Skeletal muscle cell (primary cell): ENCODE measurements at places on chromosomes 5 and 9.

- no peak for DNase-seq
These were observed 31.5 kb downstream of the CSNK1G3 start for GRCh38 chr5:123543438-123543837.

DNA sequence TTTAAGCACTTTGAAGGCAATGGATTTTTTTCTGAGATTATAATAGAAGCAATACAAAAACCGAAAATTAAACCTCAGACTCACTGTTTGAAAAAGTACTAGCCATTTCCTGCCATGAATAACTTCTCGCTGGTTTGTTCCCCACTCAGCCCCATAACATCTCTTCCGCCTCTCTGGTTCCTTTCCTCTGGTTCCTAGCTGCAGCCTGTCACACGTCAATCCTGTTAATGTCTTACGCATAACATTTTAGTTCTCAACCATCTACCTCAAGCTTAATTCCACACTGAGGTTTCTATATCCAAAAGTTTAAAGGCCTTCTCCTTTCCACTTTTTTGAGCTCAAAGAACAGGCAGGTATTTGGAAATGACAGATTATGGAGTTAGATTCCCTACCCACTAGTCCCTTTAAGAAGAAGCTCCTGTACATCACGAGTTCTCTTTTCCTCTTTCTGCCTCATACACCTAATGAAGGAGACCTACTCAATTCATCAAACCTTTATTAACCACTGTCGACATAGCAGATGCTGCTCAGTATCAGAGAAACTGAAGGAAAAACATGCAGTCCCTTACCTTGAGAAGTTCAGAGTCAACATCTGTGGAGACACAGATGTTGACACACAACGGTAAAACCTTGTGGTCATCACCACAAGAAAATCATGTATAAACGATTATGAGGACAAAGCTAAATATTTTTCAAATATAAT lies 243.0 kb upstream of the PTGER4 start:
- no peak for DNase-seq

- no peak for DNase-seq
These were observed 60.4 kb downstream of the EHMT1 start for GRCh38 chr9:137679249-137679648.

DNA sequence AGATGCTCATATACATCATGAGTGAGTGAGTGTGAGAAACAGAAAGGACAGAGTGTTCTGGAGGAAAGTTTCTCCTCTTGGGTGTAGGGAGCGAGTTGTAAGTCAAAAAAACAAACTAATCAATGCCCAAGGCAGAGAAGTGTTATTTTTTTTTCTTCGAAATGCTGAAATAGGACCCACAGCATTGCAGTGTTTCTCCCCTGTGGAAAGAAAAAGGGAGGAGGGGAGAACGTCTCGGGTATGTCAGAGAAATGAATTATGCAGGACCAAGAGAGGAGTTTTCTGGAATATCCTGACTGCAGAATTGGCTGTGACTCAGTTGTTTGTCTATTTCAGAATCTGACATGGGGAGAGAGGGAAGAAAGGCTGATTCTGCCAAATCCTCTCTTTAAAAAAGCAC lies 337.9 kb upstream of the RFX3 start:
- peak; percentile 76 for DNase-seq

GRCh38 chr9:9996259-9996658 lies 616.5 kb downstream of the PTPRD start:
- no peak for DNase-seq

DNA sequence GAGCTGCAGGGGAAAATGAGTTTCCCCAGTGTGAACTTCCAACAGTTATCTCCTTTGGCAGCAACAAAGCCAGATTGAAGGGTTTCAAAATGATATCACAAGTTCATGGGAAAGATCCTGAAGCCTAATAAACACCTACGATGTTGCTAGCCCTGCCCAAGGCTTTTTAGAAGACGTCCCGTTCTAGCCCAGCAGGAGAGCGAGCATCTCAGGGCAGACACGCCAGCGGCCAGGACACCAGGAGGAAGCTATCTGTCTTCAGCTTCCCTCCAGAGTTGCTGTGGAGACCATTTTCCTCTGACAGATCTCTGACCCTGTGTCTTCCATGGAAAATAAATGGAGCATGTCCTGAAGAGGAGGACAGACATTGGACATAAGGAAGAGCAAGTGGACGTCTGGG lies 98.4 kb downstream of the FBXO38 start:
- no peak for DNase-seq

- peak; percentile 91 for DNase-seq
These were observed 595 bp downstream of the PDLIM7 start for GRCh38 chr5:177496727-177497291.

GRCh38 chr5:113425909-113426308 lies 8.9 kb downstream of the TSSK1B start:
- DNase-seq = no peak

- DNase-seq = peak; percentile 30
These were observed 113.0 kb downstream of the GAPVD1 start for GRCh38 chr9:125374443-125375309.

DNA sequence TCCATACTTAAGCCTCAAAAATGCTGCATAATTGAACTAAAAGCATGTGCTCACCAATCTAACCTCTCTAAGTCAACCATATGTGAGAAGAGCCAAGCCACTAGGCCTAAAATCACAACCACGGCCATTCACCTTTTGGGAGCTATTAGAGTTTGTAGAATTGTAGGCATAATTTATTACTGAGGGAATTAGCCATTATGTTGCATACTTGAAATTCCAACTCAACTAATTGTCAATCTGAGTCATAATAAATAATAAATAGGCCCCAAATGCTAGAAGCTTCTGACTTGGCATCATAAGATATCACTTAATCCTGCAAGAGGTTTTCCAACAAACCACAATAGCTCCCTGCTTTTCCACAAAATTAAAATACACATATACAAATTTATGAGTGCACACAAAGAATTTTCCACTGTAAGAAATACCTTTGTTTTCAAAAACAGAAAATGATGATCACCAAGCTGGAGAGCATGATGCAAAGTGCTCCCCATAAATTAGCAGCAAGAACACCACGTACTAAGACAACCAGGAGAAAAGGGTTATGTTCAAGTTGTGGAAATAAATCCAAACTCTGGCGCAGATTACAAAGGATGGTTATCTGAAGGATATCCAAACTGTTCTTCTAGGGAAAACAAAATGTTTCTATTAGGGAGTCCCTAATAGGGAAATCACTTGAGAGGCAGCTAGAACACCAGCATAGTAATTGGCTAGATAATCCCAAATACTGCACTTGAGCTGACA lies 250.0 kb upstream of the SLC30A5 start:
- DNase-seq = no peak

GRCh38 chr5:107320846-107321245 lies 349.9 kb downstream of the EFNA5 start:
- DNase-seq = no peak

- no peak for DNase-seq
These were observed 1.6 kb upstream of the PCAT7 start for GRCh38 chr9:94553029-94553938.

- no peak for DNase-seq
These were observed 130.1 kb downstream of the C9orf50 start for GRCh38 chr9:129490583-129491486.

GRCh38 chr5:154429341-154429740 lies 16.5 kb upstream of the SAP30L start:
- DNase-seq = no peak

DNA sequence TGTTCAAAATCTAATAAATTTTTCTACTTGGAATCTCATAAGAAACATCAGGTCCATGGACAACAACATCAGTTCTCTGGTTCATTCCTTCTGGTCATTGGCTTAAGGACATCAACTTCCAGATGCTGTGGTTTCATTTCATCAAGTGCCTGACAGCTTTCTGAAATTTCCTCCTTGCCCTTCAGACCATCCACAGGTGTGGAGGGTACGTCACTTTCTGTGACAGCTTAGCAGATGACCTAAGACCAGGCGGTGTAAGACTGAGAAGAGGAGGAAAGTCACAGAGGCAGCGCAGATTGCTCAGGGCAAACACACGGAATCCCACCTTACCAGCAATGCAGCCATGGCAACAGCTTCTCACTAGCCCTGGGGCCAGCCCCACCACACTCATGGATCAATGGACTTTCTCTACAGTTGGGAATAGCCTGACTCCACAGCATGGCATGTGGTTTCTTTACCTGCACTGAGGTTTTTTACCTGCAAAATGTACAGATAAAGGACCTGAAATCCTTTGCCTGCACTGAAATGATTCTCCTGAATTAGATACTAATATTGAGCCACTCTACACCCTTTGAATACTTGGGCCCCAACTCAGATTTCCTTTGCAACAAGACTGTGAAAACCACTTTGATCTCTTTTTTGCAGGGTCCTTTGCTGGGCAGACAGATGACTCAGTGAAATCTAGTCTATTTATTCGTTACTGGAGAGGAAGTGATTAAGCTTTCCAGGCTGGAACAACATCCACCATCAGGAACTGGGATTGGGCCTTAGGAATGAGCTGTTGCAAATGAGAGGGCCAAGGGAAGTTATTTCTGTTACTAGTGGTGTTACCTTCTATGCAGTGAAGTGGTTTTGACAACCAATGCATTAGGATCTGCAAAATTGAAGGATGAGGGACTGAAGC lies 26.9 kb downstream of the TICAM2 start:
- peak; percentile 52 for DNase-seq

DNA sequence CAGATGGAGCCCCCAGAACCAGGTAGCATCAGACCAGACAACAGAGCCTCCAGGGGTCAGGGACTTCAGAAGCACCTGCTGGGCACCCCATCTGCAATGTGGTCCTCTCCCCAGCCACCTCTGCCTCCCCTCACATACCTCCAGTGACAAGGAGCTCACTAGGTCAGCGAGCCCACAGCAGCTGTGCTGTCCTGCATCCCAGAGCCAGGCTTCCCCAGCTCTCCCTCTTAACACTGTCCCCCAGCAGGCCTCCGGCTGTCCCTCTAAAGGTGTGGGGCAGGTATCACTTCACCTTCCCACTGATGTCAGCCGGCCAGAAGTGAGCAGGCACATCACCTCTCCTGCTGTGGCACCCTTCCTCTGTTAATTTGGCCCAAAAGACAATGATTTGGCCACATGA lies 83.6 kb downstream of the LMX1B start:
- no peak for DNase-seq

DNA sequence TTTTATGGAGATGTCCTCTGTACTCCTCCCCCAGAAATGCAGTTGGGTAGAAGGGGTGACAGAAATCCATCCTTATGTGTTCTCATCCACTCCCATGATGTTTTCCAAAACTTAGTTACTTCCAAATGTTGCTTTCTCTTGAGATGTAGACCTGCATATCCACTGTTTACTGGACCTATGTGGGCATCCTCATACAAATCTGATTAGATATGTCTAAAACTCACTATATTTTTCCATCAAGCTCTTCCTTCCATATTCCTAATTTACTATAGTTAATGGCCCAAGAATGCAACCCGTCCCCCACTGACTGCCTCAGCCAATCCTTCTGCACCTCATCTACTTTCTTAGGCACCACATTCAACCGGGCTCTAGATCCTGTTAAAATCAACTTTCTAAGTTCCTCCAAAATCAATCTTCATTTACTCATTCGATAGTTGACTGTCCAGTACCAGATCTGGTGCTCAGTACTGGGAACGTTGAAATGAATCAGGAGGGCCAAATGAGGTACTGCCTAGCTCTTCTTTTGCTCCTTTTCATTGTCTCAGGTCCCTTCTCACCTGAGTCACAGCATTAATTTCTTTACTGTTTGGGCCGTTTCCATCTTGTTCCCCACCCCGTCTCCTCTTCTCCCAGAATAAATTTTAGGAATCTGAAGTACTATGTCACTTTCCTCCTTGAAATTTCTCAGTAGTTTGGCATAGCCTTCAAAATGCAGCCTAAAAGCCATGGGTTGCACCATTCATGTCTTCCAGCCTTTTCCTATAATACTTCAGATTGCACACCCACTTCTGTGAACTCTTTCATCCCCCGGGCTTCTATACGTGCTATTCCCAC lies 7.9 kb downstream of the PLK2 start:
- no peak for DNase-seq

DNA sequence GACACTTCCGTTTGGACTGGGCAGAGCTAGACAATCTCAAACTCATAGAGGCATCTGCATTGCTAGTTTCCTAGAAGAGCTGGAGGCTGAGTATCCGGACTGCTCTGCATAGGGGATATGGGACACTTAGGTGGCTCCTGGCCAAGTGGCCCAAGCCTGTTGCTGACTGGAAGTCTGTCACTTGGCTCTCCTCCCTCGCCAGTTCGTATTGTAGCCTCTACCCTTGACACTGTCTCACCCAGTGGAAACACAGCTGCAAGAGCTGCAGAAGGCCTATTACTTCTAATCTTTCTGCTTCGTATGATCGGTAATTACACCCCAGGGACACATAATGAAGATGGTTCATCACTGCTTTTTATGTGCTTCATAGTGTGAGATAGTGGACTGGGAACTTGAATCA lies 34.7 kb downstream of the ITGA1 start:
- peak; percentile 65 for DNase-seq

DNA sequence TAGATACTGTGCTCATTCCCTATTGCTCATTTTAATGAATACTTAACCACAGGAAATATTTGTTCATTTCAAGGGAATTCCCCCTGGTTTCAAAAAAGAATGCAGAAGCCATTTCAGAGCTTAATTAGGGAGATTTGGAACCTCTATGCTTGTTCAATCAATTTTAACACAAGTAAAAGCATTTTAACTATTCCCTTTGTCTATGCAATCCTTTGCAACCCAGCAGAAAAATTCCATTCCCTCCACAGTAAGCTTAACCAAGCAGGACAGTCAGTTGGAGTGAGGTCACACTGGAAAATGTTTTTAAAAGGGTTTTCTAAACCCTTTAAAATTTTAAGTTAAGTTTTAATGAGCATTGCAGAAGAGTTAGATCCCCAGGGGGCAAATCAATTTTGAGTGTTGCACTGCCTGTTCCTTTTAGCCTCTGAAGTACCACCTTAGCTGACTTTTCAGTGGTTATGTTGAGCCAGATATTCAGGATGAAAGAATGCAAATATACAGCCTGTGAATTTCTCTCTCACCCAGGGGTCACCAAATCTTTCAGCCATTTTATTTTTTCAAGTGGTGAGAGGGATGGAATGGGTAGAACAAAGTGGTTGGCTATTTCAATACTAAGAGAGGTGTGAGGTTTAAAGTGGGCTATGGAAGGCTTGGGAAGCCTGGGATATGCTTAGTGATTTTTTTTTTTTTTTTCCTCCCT lies 356.2 kb upstream of the NUDT12 start:
- DNase-seq = peak; percentile 41

DNA sequence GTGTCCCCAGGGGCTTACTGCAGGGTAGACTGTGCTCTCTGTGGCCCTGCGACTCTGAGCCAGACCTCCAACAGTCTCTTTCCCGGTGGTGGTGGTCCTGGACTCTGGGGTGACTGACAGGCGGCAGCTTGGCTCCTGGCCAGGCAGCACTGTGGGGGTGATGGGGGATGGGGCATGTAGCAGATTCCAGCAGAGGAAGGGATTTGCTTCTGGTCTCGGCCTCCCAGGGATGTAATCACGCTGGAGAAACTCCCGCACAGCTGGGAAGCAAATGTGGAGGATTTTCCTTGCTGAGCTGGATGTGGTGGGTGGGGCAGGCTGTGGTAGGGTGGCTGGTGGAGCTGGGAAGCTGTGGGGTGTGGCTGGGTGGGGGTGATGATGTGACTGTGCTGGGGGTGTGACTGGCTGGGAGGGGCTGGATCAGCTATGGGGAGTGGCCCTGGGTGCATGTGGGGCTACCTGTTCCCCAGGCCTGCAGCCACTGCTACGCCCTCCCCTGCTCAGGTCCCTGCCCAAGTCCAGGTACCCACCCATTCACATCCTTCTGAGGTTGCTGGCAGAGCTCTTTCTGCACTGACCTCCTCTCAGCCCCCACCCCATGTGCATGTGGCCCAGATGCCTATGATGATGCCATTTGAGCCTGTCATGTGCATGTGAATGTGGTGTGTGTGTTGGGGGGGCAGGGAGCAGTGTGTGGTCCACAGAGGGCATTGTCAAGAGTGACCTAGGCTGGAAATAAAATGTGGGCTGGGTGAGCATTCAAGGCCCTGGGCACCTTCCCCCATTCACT lies 3.8 kb downstream of the NDST1 start:
- DNase-seq = no peak
